ENCODE measurements at places on chromosomes 13 and 19.

- peak; percentile 51 for DNase-seq
Observed at GRCh38 chr19:3163230-3163886, 15.2 kb upstream of the S1PR4 start.

GRCh38 chr19:17333611-17334413 lies 843 bp downstream of the ANO8 start:
- no peak for DNase-seq

DNA sequence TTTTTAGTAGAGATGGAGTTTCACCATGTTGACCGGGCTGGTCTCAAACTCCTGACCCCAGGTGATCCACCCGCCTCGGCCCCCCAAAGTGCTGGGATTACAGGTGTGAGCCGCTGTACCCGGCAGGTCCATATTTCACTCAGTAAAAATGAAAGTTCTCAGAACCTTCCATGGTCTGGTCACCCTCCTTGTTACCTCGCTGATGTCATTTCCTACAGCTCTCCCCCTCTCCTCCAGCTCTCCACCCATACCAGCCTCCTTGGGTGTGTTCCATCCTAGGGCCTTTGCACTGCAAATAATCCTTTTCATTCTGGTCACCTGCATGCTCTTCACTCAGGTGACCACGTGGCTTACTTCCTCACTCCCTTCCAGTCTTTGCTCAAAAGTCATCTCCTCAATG lies 78.2 kb upstream of the TNFSF11 start:
- DNase-seq = no peak

GRCh38 chr19:2282862-2283237 lies 875 bp upstream of the PEAK3 start:
- no peak for DNase-seq

- no peak for DNase-seq
Observed at GRCh38 chr13:21733475-21734263, 62.8 kb downstream of the FGF9 start.

- no peak for DNase-seq
Observed at GRCh38 chr19:2575734-2576481, 100.0 kb downstream of the GADD45B start.
